Mesenchymal stem cell (in vitro differentiated cells and primary cell): ENCODE measurements at places on chromosomes 2 and 18.

GRCh38 chr2:197920592-197921201, 116.3 kb downstream of the PLCL1 start:
- DNase-seq = no peak

- peak; percentile 82 for DNase-seq
These were observed 98.5 kb downstream of the DSEL start for GRCh38 chr18:67417864-67418523.

DNA sequence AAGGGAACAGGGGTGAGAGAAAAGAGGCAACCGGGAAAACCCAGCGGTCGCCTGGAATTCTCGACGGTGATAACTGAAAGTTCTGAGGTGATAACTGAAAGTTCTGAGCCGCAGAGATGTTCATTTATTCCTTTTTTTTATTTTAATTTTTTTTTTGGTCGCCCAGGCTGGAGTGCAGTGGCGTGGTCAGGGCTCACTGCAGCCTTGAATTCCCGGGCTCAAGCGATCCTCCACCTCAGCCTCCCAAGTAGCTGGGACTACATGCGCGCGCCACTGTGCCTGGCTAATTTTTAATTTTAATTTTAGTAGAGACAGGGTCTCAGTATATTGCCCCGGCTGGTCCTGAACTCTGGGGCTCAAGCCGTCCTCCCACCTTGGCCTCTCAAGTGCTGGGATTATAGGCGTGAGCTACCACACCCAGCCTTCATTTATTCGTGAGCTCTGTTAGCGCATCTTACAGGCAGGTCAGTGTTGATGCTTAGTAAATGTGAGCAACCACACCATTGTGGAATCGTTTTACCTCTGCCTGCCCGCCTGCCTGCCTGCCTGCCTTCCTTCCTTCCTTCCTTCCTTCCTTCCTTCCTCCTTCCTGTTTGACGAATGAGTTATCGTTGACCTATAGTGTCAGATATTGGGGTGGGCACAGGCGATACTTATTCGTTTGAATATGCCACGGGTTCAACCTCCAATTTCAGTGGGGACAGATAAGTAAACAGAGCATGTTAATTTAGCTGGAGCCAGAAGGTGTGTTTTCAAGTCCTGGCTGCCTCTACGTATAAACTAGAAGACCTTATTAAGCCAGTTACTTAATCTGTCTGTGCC, 557 bp upstream of the E2F6 start:
- no peak for DNase-seq

- DNase-seq = no peak
These were observed 56.3 kb downstream of the CCDC93 start for GRCh38 chr2:117957616-117958015.

GRCh38 chr2:205261516-205262020, 420.7 kb upstream of the NRP2 start:
- DNase-seq = no peak

DNA sequence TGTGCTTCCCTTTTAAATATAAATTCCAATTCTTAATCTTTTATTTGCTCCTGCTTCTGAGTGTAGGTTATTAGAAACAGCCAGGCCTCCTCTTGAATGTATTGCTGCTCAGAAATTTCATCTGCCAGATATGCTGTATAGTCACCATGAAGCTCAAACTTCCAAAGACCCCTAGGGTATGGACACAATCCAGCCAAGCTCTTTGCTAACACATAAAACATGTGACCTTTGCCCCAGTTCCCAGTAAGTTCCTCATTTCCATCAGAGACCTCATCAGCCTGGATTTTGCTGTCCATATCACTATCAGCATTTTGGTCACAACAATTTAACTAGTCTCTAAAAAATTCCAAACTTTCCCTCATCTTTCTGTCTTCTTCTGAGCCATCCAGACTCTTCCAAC, 75.2 kb downstream of the MAP2 start:
- DNase-seq = no peak

DNA sequence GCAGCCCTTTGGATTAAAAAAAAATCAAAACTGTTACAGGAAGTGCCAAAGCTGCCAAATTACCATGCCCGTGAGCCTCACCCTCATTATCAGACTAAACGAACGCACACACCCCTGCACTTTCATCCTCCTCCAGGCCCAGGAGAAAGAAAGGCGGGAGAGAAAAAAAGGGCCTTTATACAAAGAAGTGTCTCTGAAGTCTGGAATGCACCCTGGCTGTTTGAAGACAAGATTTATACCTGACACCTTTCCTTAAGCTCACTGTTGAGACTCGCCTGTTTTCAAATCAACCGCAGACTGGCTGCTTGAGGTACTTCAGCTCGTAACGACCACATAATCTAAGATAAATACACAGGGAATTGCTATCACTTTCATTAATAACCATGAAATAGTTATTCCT, 31.0 kb downstream of the EDAR start:
- DNase-seq = no peak

GRCh38 chr2:239601880-239602279, 201.1 kb upstream of the HDAC4 start:
- no peak for DNase-seq
